ENCODE measurements at places on chromosomes 1 and 21.

GRCh38 chr1:29960156-29960755, 723.9 kb downstream of the PTPRU start:
- no peak for DNase-seq

GRCh38 chr1:59022799-59023198, 239.0 kb upstream of the JUN start:
- DNase-seq: no peak

GRCh38 chr1:1073743-1074587, at the start of gene RNF223:
TSS of gene RNF223 (minus strand) at chr1:1074306. CDS start at chr1:1072566, 1,740 bp downstream.
- DNase-seq: peak; percentile 81

DNA sequence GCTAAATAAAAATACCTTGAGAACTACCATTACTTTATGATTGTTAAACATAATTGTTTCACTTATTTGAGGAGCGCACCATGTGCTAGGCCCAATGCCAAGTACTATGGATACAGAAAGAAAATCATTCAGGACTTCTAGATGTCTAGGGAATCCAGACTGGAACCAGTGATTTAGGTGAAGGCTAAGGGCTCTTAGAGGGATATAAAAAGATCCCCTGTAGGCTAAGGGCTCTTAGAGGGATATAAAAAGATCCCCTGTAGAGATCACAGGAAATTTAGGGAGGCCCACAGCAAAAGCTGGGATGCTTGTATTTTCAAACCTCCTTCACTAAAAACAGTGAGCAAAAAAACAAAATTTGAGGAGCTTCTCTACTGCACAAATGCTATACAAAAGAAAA, 6.7 kb downstream of the TOR1AIP2 start:
- DNase-seq: no peak

- DNase-seq: no peak
Measured at GRCh38 chr1:45800899-45801298, 2.5 kb upstream of the MAST2 start.

DNA sequence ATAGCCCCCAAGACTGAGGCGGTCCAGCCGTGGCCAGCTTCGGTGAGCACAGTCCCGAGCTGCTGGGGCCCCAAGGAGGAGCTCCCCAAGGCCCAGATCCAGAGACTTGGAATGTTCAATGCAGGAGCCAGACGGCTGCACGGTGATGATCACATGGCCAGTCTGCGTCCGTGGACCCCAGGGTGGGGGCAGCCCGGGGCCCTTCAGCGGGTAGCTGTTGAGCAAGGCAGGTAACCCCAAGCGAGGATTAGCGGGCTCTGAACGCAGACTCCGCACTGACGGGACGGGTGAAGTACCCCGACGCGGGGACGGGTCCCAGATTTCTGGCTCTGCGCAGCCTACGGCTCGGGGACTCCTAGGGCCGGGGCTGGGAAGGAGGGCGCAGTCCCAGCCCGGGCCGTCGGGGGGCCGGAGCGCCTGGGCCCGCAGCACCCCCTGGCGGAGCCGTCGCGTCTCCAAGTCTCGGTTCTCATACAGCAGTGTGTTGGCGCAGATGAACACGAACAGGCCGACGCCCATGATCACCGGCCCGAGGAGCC, 2.7 kb downstream of the TMEM200B start:
- DNase-seq: no peak

DNA sequence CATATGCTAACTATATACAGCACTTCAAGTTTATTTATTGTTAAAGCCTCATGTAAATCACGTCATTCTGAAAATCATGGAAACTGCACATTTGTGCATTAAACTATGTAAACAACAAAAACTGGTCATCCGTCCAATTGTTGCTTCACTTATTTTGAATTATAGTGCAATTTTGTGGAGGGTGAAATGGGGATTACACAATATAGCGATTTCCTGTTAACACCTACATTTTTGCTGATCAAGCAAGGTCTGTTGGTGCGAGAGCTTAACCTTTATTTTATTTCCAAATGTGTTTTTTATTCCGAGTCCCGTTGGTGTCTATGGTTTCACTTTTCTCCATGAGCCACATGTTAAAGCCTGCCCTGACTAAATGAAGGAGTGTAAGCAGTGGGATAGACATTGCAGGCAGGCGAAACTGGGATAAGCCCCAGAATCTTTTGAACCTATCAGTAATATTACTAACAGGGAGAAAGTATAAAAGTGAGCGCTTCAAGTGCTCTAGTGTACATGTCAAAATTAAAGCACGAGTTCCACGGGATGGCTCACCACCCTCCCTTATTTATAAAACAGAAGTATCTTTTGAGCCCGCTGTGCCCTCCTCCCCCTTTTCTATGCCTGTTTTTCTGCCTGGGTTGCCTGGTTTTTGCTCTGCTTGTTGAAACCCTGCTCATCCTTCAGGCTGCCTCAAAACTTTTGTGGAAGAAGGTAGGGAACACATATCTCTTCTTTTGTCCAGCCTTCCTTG, 120.7 kb downstream of the NFIA start:
- no peak for DNase-seq

DNA sequence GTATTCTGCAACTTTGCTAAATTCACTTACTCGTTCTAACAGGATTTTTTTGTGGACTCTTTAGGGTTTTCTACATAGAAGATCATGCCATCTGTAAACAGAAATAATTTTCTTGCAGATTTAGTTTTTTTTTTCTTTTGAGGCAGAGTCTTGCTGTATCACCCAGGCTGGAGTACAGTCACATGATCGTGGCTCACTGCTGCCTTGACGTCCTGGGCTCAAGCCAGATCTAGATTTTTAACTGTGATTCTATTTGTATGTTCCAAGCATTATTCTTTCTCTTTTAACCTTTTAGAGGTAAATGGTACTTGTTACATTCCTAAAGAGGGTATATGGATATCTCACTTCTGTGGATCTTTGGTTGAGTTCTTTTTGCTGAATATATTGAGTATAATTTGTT, 18.6 kb downstream of the FABP3 start:
- DNase-seq: no peak

GRCh38 chr1:50981741-50982140, 11.7 kb downstream of the CDKN2C start:
- peak; percentile 85 for DNase-seq

- DNase-seq: no peak
Measured at GRCh38 chr1:159849626-159850366, 12.7 kb downstream of the VSIG8 start.

Measured in NCI-H146 (cell line).